ENCODE measurements at places on chromosomes 12 and 14.
A peak's percentile ranks its signal among the peaks of the same experiment; 100 is the strongest.

- no peak for DNase-seq
Observed at GRCh38 chr14:85732031-85732430, 202.1 kb downstream of the FLRT2 start.

DNA sequence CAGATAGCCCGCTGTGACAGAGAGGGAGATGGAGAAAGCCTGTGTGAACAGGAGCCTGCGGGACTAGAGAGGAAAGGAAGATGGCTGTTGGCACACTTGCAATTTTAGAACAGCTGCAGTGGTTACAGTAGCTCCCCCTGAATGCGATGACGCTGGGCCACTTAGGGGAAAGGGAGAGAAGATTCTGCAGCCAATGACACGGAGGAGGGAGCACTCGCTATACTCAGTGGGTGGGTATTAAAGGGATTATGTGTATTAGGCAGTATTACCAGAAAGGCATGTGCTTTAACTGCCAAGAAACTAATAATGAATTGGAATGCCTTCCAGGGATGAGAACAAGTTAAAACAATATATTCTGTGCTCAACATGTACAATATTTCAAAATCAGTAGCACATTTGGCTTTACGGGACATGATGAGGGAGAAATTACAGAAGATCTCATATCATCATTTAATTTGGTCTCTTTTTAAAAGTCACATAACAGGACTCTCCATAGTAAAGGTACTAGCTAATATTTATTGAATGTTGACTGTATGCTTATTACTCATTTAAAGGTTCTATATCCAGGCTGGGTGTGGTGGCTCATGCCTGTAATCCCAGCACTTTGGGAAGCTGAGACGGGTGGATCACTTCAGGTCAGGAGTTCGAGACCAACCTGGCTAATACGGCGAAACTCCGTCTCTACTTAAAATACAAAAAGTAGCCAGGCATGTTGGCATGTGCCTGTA lies 35.9 kb upstream of the FOS start:
- DNase-seq = peak; percentile 79

- DNase-seq = peak; percentile 29
Observed at GRCh38 chr14:39097159-39097558, 5.9 kb downstream of the SEC23A start.

GRCh38 chr12:66693901-66694513 lies 15.1 kb upstream of the GRIP1 start:
- peak; percentile 66 for DNase-seq

GRCh38 chr12:5433845-5434646 lies 2.1 kb downstream of the NTF3 start:
- DNase-seq = peak; percentile 18

DNA sequence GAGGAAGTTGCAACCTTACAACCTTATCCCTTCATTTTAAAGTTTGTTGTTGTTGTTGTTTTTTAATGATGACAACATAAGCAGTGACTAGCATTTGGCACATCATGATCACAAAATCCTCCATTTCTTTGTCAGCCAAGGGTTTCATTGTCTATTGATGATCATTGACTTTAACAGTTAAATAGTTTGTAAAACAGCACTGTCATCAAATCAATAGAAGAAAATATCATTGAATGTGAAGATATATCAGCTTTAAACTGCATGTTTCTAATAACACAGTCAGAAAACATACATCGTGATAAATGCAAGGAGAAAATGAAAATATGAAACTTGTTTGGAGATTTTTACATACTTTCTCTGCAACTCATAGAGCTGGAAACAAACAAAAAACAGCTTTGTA lies 922.3 kb upstream of the LRFN5 start:
- DNase-seq = no peak

- no peak for DNase-seq
Observed at GRCh38 chr12:102961466-102961855, 4.0 kb downstream of the ASCL1 start.

DNA sequence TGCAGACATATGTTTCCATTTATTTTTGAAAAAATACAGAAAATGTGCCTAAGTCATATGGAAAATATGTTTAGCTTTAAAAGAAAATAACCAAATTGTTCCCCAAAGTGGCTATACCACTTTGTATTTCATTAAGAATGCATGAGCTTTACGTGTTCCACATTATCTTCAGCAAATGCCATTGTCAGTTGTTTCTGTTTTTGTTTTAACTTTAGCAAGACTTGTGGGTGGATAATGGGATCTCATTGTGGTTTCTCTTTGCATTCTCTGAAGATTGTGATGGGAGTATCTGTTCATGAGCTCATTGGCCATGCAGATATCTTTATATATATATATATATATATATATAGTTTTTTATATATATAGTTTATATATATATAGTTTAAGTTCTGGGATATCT lies 181.5 kb downstream of the CCER1 start:
- DNase-seq = peak; percentile 0

DNA sequence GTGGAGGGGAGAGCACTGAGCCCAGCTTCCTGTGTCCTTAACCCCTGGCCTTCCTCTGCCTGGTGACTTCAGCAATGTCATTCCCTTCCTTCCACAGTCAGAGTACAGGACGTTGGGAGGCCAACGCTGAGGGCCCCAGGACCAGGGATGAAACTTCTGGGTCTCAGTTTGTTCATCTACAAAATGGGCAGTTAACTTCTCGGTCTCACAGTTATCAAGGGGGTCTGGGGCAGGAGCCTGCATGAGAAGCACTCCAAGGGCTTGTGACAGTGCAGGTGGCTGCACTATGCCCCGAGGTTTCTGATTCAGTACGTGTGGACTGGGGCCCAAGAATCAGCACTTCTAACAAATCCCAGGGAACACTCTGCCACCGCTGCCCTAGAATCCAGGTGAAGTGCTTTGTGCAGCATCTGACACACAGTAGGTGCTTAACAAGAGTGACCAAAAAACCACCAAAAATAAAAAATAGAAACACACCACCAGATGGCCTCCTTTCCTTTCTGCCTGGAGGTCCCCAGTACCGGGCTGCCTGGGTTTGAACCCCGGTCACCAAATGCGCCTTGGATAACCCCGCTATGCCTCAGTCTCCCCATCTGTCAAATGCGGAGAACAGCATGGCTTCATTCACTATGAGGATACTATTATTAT lies 80.4 kb downstream of the RFLNA start:
- no peak for DNase-seq

- no peak for DNase-seq
Observed at GRCh38 chr14:36684946-36685345, 23.3 kb downstream of the PAX9 start.

- DNase-seq = peak; percentile 6
Observed at GRCh38 chr14:91059576-91060350, 678 bp downstream of the RPS6KA5 start.

- DNase-seq = no peak
Observed at GRCh38 chr14:76882651-76883050, 56.4 kb downstream of the LRRC74A start.

GRCh38 chr12:42981379-42981778 lies 391.8 kb upstream of the PRICKLE1 start:
- DNase-seq = peak; percentile 72

GRCh38 chr12:23959826-23960225 lies 10.4 kb upstream of the SOX5 start:
- no peak for DNase-seq

DNA sequence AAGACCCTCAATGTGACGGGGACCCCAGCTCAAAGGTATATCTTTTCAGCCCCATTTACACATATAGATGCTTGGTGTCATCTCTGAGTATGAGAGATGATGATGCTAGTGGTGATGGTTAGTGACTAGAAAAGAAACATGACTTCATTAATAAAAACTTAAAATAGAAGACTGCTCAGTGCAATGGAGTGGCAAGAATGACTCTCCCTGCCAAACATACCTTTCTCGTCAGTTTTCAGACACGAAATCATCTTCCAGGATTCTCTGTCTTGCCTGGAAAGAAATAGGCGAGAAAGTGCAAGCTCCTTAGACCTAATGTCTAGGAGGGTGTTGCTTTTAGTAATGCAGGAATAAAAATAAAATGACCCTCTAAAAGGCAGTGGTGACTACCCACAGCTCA lies 71.7 kb downstream of the TPH2 start:
- DNase-seq = peak; percentile 81

- no peak for DNase-seq
Observed at GRCh38 chr12:56267443-56268071, 815 bp downstream of the COQ10A start.

DNA sequence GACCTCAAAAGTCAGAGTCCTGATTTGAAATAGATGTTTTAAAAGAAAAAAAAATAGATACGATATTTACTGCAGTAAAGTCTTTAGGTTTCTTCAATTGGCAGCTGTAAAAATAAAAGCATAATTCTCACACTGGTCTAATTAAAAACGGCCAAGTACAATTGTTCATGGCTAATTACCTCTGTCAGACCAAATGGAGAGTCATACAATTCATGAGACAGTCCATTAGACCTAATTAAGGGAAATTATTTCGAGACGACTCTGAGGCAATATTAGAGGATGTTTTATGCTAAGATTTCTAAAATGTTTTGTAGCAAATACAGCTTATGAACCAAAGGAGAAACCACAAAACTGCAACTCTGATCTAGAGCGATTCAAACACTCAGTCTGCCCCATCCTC lies 131.3 kb downstream of the PHLDA1 start:
- DNase-seq = no peak
